ENCODE measurements at places on chromosomes 4 and X.

GRCh38 chrX:116111497-116111896 is 59.0 kb upstream of the AGTR2 start:
- no peak for DNase-seq

DNA sequence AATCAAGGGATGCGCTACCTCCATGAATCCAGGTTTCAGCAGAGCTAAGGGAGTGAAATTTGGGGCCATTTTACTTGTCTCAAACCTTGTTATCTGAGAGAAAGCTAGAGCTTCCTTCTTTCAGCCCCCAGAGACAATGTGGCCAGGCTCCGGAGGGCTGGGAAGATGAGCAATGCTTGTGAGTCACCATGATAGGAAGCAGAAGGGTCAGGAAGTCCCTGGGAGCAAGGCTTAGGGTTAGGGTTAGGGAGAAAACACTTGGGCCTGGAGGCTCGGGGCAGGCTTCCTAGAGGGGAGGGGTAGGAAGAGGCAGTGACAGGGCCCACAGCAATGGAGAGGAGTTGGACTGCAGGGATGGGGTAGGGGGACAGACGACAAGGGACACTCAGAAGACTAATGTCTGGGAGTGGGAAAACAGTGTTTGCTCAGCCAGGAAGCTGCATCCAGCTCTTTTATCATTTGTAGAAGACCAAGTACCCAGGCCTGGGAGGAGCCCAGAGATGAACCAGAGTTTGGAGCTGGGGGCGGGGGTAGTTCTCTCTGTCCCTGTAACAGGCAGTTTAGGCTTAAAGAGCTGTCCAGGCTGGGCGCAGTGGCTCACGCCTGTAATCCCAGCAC is 16.4 kb upstream of the PORCN start:
- DNase-seq = no peak

- no peak for DNase-seq
Observed at GRCh38 chrX:130728208-130728607, 174.8 kb downstream of the ENOX2 start.

DNA sequence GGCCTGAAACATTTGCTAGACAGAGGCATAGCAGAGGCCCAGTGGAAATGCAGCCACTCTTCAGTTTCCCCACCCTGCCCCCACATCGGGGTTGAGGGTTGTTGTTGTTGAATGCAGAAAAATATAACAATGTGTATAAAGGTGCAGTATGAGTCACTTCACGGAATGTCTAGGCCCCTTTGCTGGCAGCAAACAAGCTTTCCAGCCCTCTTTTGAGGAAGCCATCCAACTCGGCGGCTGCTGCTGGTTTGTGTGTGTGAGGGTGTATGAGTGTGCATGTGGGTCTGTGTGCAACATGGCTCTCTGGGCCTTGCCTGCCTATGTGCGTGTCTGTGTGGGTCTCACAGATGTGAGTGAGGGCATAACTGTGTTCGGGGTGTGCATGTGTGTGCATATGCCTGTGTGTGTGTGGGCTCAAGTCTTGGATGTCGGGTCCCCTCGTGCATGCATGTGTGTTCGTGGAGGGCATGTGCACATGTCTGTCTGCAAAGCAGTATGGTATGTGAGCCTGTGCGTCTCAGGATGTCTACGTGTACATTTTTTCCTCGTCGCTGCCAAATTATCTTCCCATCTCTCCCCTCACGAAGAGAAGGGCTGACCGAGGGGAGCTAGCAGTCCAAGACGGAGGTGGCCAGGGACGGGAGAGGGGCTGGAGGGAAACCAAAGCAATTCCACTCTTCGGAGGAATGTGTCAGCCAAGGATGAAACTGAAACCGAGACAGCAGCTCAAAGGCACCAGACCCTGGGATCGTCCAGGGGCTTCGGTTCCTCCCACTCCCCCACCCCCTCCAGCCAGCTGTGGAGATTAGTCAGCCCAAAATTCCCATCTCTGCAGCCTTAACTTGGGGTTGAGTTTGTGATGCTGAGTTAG is 8.4 kb upstream of the ELF4 start:
- no peak for DNase-seq

DNA sequence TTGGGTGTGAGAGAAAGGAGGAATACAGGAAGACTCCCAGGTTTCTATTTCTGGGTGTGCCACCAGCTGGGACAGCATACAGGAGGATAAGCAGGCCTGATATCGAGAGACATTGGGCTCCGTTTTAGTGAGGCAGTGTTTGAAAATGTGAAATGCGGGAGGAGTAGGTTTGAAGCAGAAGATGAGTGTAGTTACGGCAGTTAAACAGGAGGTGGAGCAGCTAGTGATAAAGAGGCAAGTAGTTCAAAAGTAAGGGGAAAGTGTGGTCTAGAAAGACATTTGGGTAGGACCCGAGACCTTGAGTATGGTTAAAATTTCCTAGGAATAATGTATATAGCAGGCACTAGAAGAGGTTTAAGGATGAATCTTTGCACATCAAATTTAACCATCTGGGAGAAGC is 42.4 kb downstream of the DCUN1D4 start:
- no peak for DNase-seq

DNA sequence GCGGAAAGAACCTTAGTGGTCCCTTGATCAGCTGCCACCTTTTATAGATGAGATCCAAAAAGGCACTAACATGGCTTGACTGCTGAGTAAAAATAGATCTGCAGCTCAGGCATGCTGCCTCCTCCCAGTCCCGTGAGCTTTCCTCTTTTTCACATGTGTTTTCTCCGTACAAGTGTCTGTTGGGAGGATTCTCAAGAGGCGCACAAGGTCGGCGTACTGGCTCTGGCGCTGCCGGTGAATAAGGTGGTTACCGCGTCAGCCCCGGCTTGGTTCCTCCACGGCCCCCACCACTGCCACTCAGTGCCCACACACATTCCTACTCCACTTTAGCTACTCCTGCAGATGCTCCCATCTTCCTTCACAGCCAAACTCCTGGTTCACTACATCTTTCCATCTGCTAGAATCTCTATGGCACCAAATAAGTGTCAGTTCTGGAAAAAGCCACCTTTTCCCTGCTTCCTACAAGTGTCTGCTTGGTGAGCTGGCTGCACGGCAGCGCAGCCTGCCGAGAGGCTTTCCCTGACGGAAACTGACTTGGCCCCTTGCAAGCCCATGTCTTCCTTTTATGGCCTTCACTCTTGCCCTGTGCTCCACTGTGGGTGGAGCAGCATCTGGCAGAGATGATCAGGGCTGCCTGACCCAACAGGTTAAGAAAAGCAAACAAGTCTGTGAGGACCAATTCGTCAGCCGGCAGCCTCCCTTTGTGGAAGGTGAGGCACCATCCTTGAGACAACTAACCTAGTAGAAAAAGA is 99.8 kb downstream of the KLHL8 start:
- DNase-seq = no peak

- no peak for DNase-seq
Observed at GRCh38 chrX:118726396-118726795, 1.0 kb upstream of the IL13RA1 start.

DNA sequence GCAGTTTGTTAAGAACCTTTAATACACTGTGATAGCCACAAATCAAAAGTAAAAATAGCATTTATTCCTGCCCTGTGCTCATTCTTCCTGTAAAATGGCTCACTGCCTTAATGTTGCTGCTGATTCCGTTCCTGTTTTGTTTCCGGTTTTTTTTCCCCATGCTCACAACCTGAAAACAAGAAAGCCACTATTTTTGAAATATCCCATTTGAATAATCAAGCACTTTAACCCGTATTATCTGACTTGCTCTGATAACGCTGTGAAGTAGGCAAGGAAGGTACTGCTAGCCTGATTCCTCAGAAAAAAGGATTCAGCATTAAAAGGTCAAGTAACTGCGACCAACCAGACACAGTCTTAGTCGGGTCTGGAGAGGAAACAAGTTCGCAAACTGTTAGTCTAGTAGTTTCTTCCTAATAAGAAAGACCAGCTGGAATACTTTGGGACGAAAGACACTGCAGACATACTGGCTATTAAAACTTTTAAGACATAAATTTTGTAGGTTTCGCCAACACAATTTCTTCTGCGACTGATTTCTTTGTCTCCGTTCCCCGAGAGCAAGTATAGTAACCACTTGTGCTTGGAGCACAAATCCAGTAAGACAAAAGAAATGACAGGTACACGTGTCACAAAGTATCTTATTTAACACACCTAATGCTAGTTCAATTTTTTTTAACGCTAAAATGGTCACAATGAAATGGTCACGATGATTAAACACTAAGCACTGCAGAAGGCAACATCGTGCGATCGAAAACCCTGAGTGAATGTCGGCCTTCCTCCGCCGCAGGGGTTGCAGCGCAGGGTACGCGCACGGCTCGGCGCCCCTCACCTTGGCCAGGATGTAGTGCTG is 802 bp downstream of the COX18 start:
- no peak for DNase-seq

GRCh38 chrX:153934148-153934761 is 582 bp downstream of the NAA10 start:
- no peak for DNase-seq

DNA sequence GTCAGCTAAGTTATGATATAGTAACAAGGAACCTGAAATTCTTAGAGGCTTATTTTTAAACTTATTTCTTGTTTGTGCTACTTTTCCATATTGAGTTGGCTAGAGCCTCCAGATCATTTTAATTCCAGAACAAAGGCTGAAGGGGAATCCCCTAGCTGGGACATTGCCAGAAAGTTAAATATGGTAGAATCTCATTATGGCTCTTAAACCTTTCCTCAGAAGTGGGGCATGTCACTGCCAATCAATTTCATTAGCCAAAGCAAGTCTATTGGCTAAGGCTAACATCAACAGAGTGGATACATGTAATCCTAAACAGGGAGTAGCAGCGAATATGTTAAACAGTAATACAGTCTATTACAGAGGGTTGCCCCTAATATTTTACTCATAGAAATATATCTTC is 47.0 kb downstream of the FTHL17 start:
- no peak for DNase-seq

DNA sequence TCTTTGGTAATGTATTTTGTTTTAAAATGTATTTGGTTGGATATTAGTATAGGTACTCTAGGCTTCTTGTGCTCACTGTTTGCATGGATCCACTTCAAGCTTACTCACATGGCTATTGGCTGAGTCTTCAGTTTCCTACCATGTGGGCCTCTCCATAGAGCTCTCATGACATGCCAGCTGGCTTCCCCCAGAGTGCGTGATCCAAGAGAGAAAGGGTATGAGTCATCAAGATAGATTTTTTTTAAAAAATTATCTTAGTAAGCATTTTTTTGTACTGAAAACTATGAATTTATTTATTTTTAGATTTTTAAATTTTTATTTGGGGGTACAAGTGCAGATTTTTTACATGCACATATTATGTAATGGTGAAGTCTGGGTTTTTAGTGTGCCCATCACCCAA is 219.1 kb upstream of the AMOT start:
- DNase-seq = no peak

DNA sequence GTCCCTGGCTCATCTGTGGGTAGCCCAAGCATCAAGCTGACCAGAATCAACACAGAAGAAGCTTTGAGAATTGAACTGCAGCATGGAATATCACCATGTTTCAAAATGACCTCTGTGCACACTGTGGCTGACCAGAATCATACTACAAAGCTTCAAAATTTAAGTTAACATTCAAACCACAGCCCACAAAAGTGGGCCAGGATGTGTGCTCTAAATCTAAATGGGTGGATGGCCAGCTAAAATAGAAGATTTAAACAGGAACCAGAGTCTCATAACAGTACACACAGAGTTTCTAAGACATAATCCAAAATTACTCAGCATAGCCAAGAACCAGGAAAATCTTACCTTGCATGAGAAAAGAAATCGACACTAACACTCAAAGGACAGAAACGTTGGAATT is 46.1 kb downstream of the KLF3 start:
- DNase-seq = no peak

DNA sequence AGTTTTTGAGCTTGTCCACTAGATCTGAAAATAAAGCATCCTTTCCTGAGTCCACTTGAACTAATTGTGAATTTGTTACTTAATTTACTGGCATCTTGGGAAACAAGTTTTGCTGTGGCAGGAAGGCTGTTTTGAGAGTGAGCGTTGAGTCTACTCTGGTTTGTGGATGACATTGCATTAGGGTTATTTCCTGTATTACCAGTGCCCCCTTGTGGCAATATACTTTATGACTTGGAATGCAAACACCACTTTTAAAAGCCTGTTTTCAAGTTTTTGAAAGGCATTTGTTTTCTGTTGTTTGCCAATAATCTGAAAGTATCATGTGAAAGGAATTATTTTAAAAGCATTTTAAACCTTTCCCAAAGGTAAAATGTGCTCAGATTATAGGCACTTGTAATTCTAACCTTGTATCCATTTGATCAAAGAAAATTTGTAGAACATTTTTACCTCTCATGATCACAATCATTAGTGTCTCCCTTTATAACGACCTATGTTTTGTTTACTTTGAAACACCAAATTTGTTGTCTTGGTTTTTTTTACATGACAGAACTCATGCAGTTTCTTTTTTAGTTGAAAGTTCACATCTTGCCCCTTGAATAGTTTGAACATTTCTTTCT is 18.0 kb upstream of the CYP2U1 start:
- DNase-seq = no peak

DNA sequence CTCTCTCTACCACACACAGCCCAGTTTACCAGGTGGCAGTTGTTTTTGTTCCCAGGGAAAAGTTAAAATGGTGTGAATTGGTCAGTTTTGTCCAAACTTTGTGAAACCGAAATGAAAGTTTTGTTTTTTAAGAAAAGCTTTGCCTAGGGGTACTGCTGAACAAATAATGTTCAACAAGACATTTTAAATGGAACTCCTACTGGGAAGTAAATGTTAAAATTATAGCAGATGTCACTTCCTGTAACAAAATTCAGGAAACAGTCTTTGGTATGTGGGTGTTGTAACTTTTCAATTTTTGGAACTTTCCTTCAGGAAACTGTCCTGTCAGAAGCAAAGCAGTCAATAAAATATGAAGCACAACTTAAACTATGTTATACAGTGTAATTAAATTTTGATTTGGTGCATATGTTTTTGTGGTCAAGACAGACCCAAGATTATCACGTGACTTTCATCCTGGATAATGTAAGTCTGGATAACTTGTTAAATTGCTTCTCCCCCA is 79.5 kb downstream of the AFF1 start:
- DNase-seq = no peak

DNA sequence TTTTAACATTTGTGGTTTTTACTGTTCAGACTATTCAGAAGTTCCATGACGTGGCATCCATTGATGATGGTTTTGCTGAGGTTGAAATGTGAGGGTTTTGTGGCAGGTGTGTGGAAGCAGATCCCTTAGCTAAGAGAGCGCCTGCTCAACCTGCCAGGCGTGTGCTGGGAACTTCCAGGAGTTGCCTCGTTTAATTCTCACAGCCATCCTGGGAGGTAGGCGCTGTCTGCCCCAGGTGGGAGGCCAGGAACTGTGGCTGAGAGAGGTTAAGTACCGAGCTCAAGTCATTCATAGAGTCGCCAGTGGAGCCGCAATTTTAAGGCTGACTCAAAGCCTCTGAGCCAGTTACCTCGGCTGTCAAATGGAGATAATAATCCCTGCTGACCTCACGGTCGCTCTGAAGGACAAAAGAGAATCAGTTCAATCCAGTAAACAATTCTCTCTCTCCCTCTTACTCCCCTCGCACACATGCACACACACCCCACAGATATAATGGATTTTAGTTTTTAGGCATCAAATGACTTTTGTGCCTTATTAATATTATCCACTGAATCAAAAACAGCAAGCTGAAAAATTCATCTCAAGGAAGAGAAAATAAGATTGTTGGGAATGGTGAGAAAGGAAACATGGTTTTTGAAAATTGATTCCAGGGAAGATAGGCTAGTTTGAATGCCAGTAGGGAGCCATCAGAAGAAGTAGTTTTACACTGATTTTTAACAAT is 171.3 kb downstream of the PTTG2 start:
- DNase-seq = no peak

Data from C1 segment of cervical spinal cord (tissue), 14 donors.